ENCODE measurements at places on chromosomes 5 and 9. TPM values are rescaled to one million over a fixed set of nuclear protein-coding genes. Genes with fewer than 3 reads are reported as not detected.

The PCDHGA3 gene
- 0.13 TPM for total RNA-seq

The HRCT1 gene
- 1.0 TPM for total RNA-seq

The SLC34A1 gene
- total RNA-seq, result not detected

The SPOCK1 gene
- total RNA-seq, result 6.4 TPM

The TEX48 gene
- not detected for total RNA-seq

The CRB2 gene
- total RNA-seq, result 35.1 TPM
